IPS-NIHi11 (cell line): ENCODE measurements at places on chromosomes 7 and 10.

GRCh38 chr10:109205929-109206585 is 717.3 kb downstream of the XPNPEP1 start:
- DNase-seq: no peak

GRCh38 chr10:35236739-35237138 is 99.6 kb upstream of the CCNY start:
- peak; percentile 27 for DNase-seq

- DNase-seq: peak; percentile 66
These were observed at the start of gene ITGA8 for GRCh38 chr10:15719899-15720634. Gene ITGA8 (minus strand): TSS chr10:15719922. CDS start chr10:15719771, 151 bp downstream.

GRCh38 chr10:71751515-71752224 is 21.6 kb downstream of the VSIR start:
- no peak for DNase-seq

DNA sequence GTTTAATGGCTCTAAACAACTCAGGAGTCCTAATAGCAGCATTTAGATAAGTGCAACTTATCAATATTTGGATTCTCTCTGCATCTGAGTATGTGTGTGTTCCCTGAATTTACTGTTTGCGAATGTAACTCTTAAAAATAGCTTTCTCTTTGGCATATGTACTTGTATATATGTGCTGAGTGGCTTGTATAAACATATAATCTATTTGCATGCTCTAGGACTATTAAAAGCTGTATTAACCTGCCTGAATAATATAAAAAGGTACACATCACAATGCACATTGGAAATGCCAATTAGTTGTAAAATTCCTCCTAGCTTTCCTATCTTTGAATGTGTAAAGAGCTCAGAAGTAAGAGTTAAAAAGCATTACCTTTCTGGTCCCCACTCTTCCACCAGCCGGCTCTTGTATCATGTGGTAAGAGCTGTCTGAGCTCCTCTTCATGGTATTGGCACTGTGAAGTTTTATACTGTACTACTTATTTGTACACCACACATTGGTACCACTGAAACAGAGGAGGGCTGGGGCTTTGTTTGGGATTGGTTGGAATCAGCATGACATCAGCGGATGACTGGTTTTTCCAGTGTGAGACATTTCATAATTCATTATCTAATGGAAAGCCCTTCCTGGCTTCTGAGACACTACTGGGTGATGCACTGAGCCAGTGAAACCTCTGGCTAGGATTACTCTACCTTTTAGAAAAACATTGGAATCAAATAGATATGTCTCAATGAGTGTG is at the start of gene INHBA:
TSS of gene INHBA (minus strand) at position 456 of the 737 bp plus-strand sequence. CDS start 2,716 bp downstream, outside the sequence.
- DNase-seq: no peak

DNA sequence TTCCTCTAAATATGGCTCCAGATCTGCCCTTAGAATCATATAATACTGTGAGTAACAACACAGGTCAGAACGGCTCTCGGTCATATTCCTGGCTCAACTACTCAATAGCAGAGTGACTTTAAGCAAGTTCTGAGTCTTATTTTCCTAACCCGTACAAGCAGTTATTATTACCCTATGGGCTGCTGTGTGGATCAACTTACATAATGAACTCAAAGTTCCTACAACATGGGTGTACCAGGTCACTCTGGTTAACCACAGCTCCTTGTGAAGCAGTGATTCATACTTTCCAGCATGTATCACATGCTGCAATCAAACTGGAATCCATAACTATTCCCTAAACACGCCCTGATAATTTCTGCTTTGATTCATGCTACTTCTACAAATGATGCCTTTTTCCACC is 107.3 kb downstream of the LRRN3 start:
- DNase-seq: no peak

- DNase-seq: no peak
These were observed 15.9 kb downstream of the VPS41 start for GRCh38 chr7:38893061-38893460.

GRCh38 chr7:12196386-12196785 is 14.7 kb upstream of the TMEM106B start:
- DNase-seq: no peak

GRCh38 chr7:46480619-46481018 is 559.5 kb upstream of the IGFBP3 start:
- DNase-seq: no peak

GRCh38 chr7:35263396-35263795 is 9.5 kb upstream of the TBX20 start:
- no peak for DNase-seq

- no peak for DNase-seq
These were observed 182.9 kb downstream of the XPNPEP1 start for GRCh38 chr10:109740436-109740835.

- no peak for DNase-seq
These were observed 21.8 kb upstream of the HIPK2 start for GRCh38 chr7:139799586-139799985.

- no peak for DNase-seq
These were observed 32.7 kb downstream of the DOCK4 start for GRCh38 chr7:112173568-112173905.

DNA sequence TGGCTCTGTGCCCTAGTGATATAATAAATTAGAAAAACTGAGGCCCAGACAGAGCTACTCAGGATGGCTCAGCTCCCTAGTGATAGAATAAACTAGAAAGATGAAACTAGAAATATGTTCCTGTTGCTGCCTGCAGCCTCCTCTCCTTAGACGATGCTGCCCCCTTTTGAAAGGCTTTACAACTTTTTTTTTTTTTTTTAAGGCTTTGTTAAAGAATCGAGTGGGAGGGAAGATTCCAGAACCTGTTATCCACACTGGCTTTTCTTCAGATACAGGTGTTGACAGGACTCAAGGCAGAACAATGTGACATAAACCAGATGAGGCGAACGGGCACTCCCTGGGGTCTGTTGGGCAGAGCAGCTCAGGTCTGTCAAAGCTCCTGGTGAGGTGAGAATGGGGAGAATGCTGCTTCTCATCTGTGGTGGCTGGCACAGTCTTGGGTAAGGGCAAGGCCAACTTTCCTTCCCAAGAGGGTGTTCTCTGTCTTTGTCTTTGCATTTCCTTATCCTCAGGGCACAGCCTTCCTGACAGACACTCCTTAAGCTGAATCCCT is 175.1 kb downstream of the COBL start:
- peak; percentile 55 for DNase-seq

DNA sequence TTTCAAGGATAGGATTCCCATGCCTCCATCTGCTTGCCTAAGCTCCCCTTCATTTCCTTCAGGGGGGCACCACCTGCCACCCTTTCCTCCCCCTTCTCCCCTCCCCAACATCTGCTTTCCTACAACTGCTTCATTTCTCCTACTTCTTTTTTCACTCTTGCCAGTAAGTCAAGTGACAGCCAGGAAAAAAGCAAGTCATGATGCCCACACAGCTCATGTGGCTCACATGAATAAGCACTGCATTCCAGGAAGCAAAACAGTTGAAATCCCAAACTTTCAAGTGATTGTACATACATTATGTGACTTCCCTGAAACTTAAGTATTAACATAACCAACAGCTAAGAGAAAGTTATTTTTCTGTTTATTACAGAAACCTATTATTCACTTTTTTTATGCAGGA is 78.6 kb downstream of the TNS3 start:
- DNase-seq: no peak
